Fibroblast of mammary gland (primary cell): ENCODE measurements at places on chromosomes 2 and 18.
A peak's percentile ranks its signal among the peaks of the same experiment; 100 is the strongest.

- DNase-seq = peak; percentile 27
Observed at GRCh38 chr2:229715895-229716507, 1.6 kb upstream of the DNER start.

- no peak for DNase-seq
Observed at GRCh38 chr2:147806846-147807245, 38.0 kb upstream of the ACVR2A start.

DNA sequence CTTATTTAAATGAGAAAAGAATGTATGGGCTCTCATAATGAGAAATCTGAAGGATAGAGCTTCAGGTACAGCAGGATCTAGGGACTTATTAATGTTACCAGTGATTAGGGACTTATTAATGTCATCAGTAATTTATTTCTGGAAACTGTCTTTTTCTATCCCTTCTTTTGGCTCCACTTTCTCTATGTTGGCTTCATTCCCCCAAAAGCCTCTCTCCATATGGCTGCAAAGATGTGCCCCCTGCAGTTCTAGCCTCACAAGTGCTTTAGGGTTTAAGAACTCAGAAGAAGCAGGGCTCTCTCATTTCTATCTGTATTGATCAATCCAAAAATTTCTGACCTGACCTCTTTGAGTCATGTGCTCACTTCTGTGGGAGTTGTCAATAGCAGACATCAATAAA lies 480.9 kb downstream of the TXNL1 start:
- no peak for DNase-seq

GRCh38 chr2:178536037-178536436 lies 55.8 kb downstream of the PLEKHA3 start:
- DNase-seq = no peak

DNA sequence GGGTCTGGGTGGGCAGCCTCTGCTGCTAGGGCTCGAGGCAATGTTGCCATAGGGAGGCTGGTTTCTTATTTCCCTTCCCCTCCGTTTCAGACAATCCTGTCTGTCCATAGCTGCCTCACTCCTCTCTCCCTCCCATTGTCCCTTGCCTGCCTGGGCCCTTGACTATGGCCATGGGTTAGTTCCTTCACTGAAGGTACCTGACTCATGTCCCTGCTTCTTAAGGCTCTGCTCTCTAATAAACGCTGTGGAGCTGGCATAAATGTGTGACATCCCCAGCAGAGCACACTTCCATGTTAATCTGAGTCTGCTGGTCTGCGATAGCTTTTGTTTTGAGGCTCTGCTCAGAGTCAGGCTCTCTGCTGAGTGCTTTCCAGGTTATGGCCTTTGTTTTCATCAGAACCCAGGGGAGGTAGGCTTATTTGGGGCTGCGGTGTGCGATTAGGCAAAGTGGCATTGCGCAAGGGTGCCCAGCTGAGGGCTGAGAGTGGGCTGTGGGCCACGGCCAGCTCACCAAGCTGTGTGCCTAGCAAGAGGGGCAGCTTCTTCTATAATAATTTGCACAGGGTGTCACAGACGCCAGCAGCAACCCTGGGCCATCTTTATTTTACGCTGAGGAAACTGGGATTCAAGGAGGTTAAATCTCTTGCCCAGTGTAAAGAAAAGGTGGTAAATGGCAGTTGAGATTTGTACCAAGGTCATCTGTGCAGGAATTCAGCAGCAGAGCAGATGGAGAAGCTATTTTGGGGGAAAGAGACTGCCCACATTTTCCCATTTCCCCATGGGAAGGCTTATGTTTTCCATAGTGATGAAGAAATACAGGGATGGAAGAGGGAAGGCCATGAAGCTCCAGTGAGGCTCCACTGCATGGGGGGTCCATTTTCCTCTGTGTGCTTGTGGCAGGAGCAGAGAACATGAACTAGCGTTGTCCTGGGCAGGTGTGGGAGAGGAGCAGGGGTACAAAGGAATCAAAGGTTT lies 25.6 kb downstream of the MRPL33 start:
- peak; percentile 17 for DNase-seq

DNA sequence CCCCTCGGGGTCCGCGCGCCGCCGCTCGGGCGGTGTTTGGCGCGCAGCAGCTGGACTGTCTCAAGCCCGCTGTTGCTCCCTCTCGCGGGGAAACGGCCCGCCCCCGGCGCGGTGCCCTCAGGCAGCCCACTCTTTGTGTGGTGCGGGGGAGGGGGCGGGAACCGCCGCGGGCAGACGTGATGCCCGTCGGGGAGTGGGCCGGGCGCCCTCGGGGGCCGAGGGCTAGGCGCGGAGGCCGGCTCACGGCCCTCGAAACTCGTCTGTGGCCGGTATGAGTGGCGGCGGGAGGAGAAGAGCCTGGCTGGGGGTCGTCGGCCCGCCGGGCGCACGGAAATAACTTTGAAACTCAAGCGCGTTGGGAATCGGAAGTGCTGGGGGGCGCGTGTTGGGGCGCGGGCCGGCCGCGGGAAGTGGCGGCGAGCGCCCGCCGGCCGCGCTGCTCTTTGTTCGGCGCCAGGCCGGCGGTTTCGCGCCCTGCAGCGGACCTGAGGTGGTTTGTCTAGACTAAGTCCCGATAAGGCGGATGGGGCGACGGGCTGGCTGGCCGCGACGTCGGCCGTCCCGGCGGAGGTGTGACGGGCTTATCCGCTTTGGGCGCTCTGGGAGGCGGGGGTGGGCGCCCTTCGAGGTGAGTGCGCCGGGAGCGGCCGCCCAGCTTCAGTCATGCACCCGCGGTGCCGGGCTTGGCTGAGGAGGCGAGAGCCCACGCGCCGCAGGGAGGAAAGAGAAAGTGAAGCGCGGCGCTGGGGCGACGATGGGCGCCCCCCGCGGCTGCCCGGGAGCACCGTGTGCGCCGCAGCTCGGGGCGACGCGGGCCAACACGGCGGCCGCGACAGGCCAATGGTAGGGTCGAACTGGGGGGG lies 679 bp downstream of the PTMA start:
- DNase-seq = peak; percentile 25

DNA sequence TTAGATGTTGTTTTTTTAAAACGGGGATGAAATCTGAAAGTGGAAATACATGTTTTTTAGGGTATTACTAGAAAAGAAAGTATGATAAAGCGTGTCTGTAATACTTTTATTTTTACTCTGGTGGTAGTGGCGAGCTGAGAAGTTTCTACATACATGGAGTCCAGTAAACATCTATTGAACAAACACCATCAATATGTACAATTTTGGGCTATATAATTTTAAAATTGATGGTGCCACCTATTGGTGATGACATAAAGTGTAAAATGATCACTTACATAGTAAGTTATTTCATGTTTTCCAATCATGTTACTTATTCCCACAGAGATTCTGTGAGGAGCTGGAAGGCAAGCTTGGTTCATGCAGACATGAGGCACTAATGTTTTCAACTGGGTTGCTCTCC lies 31.5 kb upstream of the NFE2L2 start:
- peak; percentile 51 for DNase-seq

DNA sequence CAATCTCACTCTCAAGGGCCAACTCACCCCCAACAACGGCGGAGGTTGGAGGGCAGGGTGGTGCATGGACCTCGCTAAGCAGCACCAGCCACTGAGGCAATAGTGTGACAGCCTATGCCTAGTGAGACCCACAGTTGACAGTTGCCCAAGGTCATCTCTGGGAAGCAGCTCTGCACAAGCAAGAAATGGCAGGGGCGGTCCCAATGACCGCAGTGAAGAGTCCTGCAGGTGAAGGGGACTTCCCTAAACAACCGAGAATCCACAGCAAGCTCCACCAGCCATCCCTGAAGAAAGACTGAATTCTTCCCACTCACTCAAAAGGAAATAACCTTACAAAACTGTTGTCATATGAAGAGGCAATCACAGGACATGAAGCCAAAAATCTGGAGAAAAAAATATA lies 313.4 kb upstream of the ID2 start:
- DNase-seq = no peak

DNA sequence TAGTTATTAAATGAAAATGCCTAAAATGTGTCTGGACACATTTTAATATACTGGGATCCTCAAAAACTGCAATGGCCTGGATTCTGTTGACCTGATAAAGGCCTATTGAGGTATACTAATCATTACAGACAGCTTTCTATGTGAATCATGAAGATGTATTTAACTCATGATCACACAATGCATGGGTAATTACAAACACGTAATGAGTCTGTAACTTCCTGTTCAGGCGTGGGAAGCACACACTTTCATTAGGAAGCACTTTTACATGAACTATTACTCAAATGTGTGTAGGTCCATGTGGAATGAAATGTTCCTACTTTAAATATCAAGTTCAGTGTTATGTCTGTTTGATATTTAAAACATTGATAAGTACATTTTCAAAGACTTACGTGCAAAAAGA lies 108.7 kb downstream of the NCKAP5 start:
- no peak for DNase-seq

DNA sequence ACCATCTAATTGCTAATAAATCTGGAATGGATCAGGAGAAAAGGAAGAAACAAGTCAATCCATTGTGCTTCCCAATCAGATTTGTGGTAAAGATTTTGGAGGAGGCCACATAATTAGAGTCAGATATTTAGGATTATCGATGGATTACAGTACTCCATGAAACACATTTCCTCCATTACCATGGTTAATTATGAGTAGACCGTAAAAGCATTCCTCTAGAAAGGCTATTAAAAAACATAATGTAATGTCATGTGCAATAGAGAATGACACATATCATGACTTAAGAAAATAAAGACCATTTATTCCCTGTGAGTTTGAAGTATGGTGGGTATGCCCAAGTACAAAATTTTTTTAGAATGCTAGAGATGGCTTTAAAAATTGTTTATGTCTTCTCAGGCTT lies 96.1 kb downstream of the ITGA4 start:
- no peak for DNase-seq

GRCh38 chr2:137947728-137948336 lies 16.4 kb upstream of the HNMT start:
- peak; percentile 80 for DNase-seq
